Pancreas (tissue), 10 donors: ENCODE measurements at places on chromosomes 11 and 22. TPM values are rescaled to one million over a fixed set of nuclear protein-coding genes. Genes with fewer than 3 reads are reported as not detected.

The ART1 gene
- not detected for total RNA-seq

The FGF4 gene
- not detected for total RNA-seq

The MRGPRX4 gene
- not detected for total RNA-seq

- no peak for DNase-seq
Measured at GRCh38 chr11:36098853-36099375, 155.1 kb downstream of the LDLRAD3 start.

- DNase-seq, result no peak
Measured at GRCh38 chr11:28704801-28705200, 596.6 kb downstream of the METTL15 start.
